Activated naive CD8-positive, alpha-beta T cell treated with anti-CD3 and anti-CD28 coated beads for 36 hours (primary cell): ENCODE measurements at places on chromosomes 6 and 20.

DNA sequence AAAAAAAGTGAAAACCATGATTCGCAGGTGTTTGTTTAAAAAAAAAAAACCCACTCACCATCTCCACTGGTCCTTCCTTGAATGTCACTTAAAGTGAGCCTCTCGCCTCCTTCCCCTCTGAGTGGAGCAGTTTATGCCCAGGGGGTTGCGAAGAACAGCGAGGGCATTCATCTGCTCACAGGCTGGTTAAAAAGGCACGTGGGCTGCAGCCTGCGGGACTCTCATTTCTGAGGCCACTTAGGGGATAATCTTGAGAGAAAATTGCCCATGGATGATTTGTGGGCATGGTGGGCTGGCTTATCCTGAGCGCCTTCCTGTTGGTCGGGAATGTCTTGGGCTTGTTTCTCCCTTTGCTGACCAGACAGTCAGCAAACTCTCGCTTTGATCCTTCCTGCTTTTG, 18.9 kb downstream of the BCAS4 start:
- DNase-seq = no peak

DNA sequence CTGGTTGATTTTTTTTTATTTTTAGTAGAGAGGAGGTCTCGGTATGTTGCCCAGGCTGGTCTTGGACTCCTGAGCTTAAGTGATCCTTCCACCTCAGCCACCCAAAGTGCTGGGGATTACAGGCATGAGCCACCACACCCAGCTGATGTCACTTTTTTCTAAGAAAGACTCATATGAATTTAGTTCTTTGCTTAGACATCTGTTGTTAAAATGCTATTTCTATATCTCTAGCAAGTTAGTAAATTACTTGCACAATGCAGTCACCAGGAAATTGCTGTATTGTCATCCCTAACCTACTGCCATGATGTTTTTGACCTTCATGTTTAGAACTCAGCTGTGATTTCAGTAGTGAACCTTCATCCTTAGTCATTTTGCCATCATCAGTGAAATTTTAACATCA, 5.7 kb downstream of the KDM1B start:
- no peak for DNase-seq

DNA sequence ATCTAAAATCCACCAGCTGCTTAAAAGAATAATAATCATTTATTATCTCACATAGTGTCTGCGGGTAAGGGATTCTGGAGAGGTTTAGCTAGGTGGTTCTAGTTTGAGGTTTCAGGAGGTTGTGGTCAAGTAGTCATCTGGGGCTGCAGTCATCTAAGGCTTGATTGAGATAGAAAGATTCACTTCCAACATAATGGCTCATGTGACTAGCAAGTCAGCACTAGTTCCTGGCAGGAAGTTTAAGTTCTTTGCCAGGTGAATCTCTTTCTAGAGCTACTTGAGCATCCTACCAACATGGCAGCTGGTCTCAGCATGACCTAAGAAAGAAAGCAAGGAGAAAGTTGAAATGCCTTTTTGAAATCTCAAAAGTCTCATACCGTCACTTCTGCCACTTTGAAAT, 128.8 kb downstream of the EDN1 start:
- DNase-seq = no peak

- no peak for DNase-seq
These were observed 579.6 kb downstream of the PTPRT start for GRCh38 chr20:42610070-42610469.

- no peak for DNase-seq
These were observed 24.3 kb downstream of the FAM8A1 start for GRCh38 chr6:17624396-17624795.

- no peak for DNase-seq
These were observed 120.9 kb upstream of the IRAK1BP1 start for GRCh38 chr6:78746457-78746856.
